ENCODE measurements at places on chromosomes 7 and 10.
A peak's percentile ranks its signal among the peaks of the same experiment; 100 is the strongest.

DNA sequence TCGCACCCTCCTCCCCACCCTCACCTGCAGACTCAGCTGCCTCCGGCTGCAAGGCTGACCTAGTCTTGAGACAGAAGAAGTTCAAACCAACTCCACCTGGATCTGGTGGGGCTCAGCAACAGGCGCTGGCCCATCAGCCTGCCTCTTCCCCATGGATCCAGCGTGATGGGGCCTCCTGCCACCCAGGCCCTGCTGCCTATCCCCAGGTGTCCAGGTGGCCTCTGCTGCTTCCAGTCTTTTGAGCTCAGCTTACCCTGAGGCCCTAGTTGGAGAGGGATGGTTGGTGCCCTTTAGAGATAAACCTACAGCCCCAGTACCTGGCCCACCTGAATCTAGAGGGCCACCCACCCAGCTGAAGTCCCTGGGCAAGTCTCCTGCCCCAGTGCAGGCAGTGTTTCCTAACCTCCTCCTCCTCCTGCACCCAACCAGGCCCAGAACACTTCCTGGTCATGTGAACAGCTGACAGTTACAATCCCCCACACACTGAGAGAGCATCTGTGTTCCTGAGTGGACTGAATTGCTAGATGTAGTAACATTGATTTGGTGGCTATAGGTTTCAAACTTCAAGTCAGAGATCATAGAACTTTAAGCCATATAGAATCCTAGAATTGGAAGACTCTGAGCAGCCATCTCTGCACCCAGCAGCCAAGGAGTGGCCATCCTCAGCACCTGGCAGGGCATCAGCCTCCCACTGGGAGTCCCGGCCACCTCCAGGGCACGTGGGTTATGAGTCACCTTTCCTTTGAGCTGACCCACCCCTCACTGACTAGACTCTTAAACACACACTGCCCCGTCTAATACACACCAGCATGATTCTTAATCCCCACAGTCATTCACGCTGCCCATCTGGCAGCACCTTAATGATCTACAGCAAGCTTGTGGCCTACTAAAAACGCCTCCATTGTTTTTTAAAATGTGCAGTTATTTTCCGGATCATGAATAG is 51.9 kb downstream of the ALOX5 start:
- DNase-seq, result no peak

GRCh38 chr10:17112566-17112965 is 17.0 kb downstream of the CUBN start:
- no peak for DNase-seq

- no peak for DNase-seq
Observed at GRCh38 chr10:70596860-70597809, 5.4 kb downstream of the PRF1 start.

- DNase-seq, result no peak
Observed at GRCh38 chr10:91987397-91988037, 63.9 kb downstream of the BTAF1 start.

DNA sequence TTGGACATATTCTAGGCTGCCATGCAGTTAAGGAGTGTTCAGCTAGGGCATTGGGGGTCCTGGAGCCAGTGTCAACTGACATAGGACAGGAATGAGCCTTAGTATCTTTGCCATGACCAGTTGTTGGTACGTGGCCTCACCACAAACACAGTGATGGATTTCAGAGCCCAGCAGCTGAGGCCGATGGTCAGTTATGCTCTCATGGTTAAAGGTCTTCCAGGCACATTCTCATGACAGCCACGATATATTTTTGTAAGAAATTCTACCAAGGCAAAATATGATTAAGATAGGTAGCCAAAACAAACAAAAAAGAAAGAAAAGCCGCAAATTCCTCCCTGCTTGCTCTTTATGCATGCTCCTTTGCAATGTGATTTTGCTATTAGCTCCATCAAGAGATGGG is 47.8 kb downstream of the CDHR3 start:
- no peak for DNase-seq

DNA sequence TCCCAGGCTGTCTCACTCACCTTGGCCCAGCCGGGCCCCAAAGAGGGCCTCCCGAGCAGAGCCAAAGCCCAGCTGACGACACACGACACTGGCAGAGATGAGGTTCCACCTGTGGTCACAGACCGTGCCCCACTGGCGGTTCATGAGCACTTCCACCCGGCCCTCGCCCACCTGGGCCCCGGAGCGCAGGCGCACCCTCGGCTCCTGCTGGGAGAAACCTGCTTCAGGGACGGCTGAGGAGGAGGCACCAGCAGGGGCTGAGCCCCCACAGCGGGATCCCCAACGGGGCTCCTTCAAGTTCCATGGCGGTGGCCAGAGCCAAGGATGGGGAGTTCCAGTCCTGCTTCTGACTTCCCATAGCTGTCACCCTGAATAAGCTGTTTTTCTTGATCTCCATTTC is 10.0 kb downstream of the LOXL4 start:
- no peak for DNase-seq

DNA sequence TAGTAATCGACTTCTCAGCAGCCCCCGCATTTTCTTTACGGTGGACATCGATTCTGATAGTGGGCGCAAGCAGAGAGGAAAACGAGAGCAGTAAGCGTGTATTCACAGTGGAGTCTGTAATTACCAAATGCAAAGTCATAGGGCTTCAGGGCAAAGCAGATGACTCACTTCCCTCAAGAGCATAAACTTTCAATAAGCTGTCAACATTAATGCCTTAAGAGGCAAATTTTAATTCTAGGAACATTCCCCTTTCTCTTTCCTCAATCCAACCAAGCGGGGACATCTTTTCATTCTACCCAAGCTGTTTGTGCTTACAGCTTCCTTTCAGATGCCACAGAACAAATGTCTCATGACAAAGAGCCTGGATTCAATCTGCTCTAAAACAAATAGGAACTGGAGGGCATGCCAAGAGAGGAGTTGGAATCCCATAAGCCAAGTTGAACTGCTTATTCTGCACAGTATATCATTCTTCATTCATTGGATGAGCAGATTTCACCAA is 48.6 kb downstream of the MALSU1 start:
- DNase-seq, result no peak

DNA sequence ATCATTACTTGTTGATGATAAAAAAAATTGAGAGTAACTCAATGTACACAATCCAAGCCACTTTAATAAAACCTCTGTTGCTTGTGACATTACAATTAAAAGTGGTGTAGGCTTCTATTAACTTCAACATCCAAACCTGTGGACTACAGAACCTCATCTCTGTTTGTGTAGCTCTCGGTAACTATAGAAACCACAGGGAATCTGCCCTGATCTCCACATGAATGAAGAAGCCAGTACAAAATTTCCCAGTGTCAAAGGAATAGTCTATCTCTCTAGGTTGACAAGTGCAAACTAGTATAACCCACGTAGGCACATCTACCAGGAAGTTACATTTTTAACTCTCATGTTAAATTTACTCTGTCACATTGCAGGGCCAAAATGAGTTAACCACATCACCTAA is 204.3 kb downstream of the CHCHD3 start:
- no peak for DNase-seq

GRCh38 chr7:82049891-82050533 is 280.2 kb upstream of the HGF start:
- DNase-seq, result no peak

DNA sequence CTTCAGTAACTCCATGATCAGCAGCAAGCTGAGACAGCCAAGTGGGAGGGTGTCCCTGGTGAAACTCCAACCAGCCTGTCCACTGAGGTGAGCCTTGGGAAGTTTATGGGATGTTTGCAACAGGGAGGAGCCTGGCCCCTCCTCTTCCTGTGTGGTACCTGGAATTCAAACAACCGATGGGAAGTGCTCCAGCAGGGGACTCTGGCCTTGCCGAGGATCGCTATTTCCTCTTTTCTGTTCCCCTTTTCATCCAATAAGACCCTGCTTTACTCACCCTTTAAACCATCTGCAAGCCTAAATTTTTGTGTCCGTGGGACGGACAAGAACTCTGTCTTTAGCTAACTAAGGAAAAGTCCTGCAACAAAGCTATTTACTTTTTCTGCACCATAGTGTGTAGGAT is 491.1 kb upstream of the ZMIZ1 start:
- DNase-seq, result no peak

- no peak for DNase-seq
Observed at GRCh38 chr7:80681272-80681885, 42.9 kb downstream of the CD36 start.

GRCh38 chr7:100469227-100470044 is 5.4 kb upstream of the SPACDR start:
- DNase-seq, result peak; percentile 67

DNA sequence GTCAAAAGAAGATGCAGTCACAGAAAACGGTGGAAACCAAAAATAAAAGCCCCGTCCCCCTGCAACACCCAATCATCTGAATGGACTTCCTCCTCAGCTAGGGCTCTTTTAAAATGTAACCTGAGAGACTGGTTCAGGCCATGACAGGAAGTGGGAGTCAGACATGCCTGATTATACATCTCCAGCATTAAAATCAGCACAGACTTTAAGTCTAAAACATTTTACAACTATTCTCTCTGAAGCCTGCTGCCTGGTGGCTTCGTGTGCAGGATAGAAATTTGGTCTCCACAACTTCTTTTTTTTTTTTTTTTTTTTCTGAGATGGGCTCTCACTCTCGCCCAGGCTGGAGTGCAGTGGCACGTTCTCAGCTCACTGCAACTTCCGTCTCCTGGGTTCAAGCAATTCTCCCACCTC is 30.3 kb downstream of the HACD1 start:
- DNase-seq, result no peak

GRCh38 chr7:34320926-34321661 is 336.9 kb upstream of the NPSR1 start:
- DNase-seq, result no peak

All from stimulated activated CD8-positive, alpha-beta memory T cell treated with anti-CD3 and anti-CD28 coated beads, Interleukin-4, amount 100 ng/mL, for 4 hours (primary cell).